T follicular helper cell (primary cell): ENCODE measurements at places on chromosomes 4 and X.

DNA sequence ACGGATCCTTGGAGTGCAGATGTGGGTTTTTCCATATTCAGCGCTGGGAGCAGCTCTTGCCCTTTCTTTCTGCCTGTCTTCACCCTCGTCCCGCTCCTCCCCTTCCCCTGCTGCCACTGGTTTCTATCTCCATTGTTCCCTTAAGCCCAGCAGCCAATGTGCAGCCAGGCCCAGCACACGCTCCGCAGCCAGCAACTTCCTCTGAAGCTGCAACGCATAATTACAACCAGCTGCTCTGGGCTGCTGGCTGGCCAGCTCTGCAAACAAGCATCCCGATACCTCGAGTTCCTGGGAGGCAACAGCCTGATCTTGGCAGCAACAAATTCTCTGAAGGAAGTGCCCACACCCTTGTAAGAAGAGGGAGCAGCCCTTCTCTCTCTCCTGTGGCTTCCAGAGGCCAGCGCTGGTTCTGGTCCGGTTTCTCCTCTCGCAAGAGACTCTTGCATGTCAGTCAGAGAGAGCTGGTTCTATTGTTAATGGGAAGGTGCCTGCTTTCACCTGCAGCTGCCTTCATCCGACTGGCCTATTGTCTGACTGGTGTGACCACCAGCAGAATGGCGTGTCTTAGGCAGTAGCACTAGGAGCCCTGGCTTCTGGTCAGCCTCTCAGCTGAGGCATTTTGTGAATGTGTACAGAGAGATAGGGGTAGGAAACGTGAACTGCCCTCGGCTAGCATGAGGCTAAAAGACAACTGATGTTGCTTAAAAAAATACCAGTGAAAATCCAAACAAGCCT is 83.8 kb upstream of the MAML3 start:
- DNase-seq: no peak

DNA sequence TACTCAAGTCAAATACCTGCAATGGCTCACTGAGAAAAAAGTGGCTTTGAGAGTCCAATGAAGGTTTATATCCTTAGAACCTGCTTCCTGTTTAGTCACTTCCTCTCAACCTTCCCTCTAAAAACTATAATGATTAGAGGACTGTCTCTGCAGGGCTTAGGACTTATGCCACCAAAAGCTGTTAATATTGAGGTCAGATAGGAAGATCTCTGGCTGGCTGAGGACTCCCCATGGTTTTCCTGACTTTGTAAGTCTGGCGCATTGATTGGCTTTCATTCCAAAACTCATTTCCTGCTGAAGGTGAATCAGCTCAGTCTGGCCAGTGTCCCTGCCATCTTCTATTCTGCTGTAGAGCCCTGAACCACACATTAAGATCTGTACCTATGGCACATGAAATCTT is 140.9 kb upstream of the ANK2 start:
- DNase-seq: no peak

DNA sequence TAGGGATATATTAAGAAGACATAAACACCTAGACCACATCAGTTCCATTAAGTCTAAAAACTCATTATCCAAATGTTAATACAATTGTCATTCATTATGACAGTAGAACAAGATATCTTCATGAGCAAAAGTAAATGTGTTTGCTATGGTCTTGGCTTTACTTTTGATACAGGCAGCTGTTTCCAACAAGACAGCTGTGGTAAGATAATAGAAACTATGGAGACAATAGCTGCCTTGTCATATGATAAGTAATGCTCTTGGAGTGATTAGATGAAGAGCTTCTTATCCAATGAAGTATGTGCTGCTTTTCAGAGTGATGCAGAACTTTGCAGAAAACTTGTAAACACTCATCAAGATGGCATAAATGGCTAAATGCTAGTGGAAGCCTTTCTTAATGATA is 1066.0 kb downstream of the FSTL5 start:
- DNase-seq: no peak

GRCh38 chr4:44186096-44186849 is 262.3 kb downstream of the KCTD8 start:
- DNase-seq: no peak

- no peak for DNase-seq
Observed at GRCh38 chr4:8350841-8351461, 81.4 kb downstream of the HTRA3 start.

- no peak for DNase-seq
Observed at GRCh38 chr4:2812612-2813354, 19.9 kb downstream of the SH3BP2 start.

DNA sequence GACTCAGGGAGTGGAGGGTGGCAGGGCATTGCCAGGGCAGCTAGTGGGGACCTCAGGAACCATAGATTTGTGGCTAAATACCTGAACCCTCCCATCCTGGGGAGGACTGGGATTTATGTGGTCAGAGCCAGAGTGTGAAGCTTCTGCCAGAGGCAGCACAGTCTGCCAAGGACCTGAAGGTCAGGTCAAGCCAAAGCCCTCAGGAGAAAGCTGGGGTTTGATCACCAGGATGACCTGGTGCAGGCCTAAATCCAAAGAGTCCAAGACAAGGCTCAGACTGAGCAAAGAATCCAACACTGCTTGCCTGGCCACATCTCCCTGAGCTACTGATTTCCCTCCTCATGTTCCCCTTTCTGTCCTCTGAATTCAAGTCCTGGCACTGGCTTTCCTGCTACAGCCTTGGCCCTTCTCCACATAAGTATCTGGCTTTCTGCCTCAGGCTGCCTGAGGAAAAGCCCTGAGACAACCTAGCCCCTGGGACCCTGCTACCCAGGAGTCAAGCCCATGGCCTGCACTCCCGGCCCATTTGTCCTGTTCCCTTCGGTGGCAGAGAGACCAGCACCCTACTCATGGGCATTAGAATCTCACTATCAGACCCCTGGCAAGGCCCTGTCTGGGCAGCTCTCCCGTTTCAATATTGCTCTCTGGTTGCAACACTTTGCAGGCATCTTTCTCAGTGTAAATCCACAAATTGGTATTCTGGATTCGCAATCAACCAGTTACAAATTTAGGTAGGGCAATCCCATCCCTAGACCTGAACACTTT is 39.3 kb upstream of the SLC25A43 start:
- DNase-seq: no peak

DNA sequence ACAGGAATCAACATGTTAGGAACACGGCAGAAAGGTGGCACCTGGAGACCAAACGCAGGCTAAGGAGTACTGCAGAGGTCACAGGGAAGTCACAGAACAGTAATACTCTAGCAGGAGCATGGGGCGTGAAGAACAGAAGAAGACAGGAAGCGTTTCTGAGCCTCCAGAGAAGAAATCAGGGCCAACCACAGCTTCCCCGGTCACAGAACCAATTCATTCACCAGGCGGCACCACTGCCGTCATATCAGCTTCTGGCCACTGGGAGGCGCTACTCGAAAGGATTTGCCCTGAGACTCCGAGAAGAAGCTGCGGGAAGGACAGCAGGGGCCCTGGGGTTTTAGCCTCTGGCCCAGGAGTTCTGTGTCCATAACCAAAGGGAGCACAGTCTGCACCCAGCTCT is 78.0 kb upstream of the DRD5 start:
- peak; percentile 50 for DNase-seq

- no peak for DNase-seq
Observed at GRCh38 chr4:106898621-106899230, 137.4 kb downstream of the DKK2 start.

DNA sequence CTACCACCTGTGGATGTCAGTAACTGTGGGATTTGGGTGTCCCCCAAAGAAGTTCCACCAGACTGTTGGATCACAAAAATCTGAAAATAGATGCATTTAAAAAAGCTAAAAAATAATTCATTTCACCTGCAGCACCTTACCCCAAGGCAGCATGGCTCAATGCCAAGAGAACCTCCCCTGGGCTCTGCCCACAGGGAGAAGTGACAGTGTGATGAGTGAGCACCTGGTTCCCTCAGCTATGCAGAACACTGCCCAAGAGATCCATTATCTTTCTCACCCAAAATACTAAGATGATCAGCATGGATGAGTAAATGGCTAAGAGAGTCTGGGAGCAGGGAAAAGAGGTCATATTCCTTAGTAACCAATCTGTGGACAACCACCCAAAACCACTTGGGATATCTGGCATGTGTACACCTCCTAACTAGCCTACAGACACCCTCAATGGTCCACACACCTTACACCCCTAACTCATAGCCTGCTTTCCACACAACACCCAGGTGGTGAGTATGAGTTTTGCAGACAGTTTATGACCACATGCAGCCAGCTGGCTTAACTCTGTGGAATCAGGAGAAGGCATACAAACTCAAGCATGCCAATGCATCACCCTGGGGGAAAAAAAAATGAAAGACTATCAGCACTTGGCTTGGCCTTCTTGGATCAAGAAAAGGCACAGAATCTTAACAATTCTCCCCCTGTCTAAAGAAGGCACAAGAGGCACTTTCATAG is 416.5 kb upstream of the SMIM31 start:
- no peak for DNase-seq

DNA sequence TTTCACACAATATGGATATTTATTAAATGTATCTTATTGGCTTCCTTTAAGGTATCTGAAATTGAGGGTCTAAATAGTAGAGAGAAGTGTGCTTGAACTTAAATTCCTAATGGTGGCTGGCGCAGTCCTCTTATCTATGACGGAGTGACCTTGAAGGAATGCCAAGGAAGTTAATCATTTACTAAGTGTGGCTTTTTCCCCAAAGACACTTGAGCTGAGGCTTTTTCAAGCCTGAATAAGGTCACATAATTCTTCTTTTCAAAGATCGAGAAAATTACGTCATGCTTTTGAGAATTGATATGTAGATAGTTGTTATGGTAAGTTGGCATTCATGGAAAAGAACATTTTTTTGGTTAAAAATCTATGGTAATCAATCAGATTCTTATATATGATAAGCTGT is 11.7 kb upstream of the PRPS2 start:
- no peak for DNase-seq

DNA sequence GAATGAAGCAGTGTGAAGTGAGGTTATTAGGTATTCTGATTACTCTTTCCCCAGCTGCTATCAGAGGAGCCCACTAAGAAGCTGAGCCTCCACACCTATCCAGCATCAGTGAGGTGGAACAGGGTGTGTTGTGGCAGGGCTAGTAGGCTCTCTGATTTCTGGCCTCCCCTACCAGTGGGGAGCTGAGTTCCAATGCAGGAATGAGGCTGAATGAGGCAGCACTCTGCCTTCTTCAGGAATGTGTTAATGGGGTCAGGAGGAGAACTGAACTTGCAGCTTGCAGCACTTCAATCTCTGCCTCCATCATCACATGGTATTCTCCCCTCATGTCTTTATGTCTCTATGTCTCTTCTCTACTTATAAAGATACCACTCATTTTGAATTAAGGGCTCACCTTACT is 26.9 kb downstream of the SOX3 start:
- no peak for DNase-seq

DNA sequence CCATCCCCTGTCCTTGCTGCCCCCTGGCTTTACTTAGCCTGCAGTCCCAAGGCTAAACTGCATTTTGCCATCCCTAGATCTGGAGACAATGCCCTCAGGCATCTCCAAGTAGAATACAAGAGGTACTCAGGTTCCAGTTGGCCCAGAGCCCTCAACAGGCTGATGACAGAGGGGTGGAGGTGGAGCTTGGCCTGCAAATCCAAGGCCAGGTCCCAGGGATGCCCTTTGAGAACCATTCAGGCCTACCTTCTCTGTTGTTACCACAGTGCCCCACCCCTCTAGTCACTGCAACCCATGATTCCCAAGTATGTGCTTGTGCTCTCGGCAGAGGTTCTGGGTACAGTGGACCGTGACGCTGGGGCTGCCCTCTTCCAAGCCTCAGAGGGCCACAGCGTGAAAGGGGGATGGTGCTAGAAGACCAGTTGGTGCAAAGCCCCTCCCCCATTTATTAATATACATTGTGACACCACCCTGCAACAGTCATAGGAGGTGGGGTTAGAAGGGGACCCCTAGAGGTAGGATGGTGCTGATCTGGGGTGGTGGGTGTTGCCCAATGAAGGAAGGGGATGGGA is 6.4 kb upstream of the UBA1 start:
- DNase-seq: no peak

DNA sequence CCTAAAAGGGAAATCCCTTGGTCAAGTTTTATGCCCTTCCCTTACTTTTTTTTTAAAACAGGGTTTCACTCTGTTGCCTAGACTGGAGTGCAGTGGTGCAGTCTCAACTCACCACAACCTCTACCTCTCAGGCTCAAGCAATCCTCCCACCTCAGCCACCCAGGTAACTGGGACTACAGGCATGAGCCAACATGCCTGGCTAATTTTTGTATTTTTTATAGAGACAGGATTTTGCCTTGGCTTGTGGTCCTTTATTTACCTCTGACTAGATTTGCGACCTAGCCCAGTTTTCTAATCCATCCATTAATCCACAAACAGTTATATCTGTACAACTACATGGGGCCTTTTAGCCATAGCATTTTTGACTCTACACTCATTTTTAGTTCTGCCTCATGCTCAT is 23.7 kb downstream of the CDS1 start:
- no peak for DNase-seq

DNA sequence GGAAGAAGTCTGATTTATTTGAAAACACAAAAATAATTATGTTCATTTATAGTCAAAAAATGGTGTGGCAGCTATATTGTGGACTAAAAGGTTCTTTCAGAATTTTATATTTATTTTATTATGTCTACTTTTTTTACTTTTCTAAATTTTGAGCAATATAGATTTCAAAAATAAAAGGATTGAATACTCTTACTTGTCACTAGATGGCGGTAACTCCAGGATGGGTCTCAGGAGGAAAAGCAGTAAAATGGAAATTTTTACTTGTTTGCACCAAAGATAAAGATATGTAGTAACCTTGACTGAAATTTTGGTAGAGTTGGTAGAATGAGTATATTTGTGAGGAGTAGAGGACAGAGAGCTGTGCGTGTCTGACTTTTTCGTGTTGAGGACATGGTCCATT is 14.5 kb upstream of the DACH2 start:
- no peak for DNase-seq

DNA sequence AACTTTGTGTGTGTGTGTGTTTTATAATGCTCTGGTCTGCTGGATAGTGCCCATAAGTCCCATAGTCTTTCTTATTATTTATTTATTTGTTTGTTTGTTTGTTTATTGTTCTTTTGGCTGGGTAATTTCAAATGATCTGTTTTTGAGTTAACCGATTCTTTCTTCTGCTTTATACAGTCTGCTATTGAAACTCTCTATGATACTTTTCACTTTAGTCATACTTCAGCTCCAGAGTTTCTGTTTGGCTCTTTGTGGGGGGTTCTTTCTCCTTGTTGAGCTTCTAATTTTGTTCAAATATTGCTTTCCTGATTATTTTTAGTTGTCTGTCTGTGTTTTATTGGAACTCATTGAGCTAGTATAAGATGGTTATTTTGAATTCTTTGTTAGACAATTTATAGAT is 10.0 kb downstream of the CXCL3 start:
- DNase-seq: no peak

DNA sequence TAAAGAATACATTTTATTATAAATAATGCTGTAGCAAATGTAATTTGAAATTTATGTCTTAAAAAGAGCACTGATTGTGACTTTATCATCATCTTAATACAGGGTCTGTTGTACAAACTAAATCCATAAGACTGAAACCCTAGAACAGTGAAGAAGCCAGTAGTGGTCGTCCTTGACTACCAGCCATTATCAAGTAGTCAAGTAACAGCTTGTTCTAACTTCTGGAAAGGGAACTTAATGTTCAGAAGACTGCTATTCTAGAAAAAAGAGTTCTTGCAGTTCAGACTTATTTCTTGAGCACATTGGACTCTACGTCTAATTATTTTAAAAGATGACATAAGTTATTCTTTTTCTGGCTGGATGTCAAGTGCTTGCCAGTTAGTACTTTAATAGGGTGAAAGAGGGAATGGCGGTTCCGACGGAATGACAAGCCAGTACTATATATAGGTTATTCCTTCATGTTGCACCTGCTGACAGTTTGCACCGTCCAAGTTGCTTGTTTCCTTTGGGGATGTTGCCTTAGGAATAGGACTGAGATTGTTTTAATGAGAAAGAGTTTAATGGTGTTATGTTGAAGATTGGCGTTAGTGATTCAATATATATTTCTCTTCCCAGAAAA is 109.9 kb downstream of the RAPGEF2 start:
- DNase-seq: no peak
